ENCODE measurements at places on chromosomes 2 and 18.

DNA sequence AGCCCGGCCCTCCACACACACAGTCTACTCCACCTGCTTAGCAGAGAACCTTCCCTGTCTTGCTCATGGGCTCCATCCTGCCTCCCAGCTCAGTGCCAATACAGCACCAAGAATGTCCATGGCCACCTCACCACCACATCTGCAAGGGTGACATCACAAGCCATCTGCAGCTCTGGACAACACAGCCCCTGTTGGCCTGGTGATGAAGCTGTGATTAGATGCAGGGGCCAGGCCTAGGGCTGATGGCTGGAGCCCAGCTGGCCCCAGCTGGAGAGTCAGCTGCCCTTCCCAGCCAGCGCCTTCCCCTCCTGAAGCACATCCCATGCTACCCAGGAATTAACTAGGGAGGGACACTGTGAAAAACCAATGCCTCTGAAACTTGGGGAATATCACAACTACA lies 91.1 kb downstream of the TTC32 start:
- no peak for DNase-seq

DNA sequence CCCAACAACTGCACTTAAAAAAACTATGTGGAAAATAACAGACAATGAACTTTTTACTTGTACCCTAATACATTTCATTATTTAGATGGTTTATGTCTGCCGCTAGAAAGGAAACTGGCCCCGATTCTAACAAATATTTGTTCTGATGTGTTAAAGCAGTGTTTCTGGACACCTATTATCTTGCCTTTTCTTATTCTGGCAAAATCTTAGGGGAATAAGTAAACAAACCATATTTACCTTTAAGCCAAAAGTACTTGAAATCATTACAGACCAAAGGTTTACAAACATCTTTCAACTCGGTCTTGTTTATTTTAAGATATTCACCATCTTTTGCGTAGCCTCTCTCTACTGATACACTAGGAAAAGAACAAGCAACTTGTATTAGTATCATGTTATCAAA lies 11.8 kb upstream of the DLX1 start:
- no peak for DNase-seq

DNA sequence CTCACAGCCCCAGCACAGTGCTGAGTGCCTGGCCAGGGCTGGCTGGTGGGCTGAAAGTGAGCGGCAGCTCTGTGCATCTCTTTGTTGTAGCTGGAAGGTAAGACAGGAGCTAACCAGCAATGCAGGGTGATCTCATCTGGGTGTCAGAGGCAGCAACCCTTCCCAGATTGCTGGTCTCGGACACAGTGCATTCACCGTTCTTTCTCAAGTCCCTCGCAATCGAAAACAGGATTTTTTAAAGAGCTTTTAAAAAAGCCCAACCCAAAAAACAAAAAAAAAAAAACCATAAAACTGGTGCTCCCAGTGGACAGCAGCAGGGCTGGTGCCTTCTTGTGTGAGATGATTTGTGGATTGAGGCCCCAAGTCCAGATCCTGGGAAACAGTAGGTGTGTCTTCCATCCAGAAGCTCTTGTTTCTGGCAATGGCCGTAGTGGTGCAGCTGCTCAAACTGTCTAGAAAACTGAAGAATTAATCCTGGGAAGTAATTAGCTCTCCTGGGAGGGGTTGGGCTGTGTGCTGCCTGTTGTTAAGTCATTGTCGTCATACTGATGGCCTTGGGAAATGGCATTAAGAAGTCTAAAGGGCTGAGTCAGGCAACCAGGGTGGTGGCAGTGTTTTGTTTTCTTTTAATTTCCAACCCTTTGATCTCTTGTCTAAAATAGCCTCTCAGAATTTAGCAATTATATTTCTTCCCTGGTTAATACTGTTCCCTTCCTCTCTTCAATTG lies 156.7 kb downstream of the KLHL29 start:
- DNase-seq: no peak

- DNase-seq: no peak
These were observed 50.9 kb upstream of the CD226 start for GRCh38 chr18:69998523-69998987.

GRCh38 chr18:61972389-61973264 lies 79.8 kb upstream of the RNF152 start:
- no peak for DNase-seq

GRCh38 chr2:160213511-160213910 lies 13.4 kb upstream of the ITGB6 start:
- DNase-seq: no peak

GRCh38 chr2:23622966-23623675 lies 238.1 kb downstream of the KLHL29 start:
- no peak for DNase-seq

GRCh38 chr2:158773121-158773520 lies 22.0 kb upstream of the DAPL1 start:
- peak; percentile 89 for DNase-seq

GRCh38 chr2:17615728-17616351 lies 75.3 kb downstream of the VSNL1 start:
- DNase-seq: no peak

GRCh38 chr2:62459106-62459505 lies 46.9 kb downstream of the TMEM17 start:
- DNase-seq: no peak

- no peak for DNase-seq
These were observed 2.3 kb downstream of the TMEM182 start for GRCh38 chr2:102764083-102764482.

DNA sequence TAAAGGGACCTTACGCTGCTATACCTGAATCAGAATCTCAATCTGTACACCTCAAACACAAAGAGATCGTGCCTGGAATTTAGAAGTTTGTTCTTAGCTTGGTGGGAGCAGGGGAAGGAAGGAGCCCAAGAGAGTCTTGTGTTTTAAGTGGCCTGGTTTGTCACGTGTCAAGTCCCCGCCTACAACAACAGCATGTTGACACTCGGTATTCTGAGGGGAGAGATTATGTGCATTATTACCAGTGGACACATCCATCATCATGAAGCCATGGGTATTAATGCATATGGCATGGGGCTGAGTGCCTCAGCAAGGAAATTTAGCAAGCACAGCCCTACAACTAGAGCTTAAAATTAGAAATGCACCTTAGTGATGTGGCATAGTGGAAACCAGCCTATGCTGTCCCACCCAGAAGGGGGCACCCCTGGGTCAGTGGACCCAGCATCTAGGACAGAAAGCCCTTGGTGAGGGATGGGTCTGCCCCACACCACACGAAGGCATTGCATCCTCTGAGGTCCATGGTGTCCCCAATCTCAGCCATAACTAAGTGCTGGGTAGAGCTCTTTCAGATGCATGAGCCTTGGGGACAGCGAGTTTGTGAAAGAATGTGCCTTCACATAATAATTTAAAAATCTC lies 138.7 kb downstream of the MGAT5 start:
- DNase-seq: no peak

- peak; percentile 75 for DNase-seq
These were observed 53.3 kb upstream of the B3GNT7 start for GRCh38 chr2:231342061-231342711.

DNA sequence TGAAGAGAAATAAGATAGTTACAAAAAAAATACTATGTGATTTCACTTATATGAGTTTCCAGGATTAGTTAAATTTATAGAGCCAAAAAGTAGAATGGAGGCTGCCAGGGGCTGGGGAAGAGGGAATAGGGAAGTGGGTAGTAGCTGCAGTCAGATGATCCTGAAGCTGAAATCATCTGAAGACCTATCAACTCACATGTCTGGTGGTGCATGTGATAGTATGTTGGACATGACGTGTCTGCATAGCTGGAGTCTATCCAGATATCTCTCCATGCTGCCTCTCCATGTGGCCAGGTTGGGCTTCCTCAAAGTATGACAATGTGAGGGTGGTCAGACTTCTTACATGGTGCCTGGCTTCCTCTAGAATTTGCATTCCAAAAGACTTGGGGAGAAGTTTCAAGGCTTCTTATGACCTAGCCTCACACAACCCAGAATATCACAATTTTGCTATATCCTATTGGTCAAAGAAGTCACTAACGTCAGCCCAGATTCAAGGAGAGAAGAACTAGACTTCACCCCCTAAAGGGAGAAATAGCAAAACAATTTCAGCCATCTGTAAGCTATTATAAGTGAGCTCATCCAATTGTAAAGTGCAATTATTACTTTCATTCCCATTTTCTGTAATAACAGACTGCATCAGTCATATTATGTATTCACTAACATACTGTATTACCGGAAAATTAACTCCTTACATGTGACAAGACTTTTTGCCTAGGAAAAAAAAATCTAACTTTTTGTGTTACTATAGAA lies 14.0 kb upstream of the ZNF396 start:
- no peak for DNase-seq

GRCh38 chr2:117502121-117502520 lies 312.4 kb upstream of the DDX18 start:
- no peak for DNase-seq

- DNase-seq: no peak
These were observed 7.8 kb upstream of the LRRTM1 start for GRCh38 chr2:80312282-80312839.

DNA sequence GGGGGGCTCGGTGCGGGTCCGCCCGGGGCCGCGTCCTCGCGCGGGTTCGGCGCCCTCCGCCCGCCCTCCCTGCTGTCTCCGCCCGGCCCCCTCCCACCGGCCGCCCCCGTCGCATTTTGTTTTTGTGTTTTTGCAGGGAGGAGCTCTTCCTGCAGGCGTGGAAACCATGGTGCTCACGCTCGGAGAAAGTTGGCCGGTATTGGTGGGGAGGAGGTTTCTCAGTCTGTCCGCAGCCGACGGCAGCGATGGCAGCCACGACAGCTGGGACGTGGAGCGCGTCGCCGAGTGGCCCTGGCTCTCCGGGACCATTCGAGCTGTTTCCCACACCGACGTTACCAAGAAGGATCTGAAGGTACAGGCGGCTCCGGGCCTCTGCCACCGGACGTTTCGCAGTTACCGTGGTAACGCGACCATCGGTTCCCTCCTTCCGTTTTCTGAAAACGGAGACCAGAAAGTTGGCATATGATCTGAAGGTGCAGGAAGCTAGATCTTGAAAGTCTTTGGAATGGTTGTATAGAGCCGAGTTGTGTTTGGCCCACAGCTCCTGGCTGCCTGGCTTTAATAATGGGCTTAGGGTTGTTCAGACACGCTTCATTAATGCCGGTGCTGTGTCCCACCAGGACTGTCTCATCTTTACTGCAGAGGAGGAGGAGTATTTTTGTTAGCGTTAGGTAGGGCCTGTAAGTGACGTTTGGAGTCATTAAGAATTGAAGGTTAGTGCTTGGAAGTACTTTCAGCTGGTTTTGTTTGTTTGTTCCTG lies 891 bp downstream of the KDM3A start:
- peak; percentile 81 for DNase-seq

- DNase-seq: peak; percentile 46
These were observed 1.8 kb downstream of the CCDC85A start for GRCh38 chr2:56185582-56186046.

DNA sequence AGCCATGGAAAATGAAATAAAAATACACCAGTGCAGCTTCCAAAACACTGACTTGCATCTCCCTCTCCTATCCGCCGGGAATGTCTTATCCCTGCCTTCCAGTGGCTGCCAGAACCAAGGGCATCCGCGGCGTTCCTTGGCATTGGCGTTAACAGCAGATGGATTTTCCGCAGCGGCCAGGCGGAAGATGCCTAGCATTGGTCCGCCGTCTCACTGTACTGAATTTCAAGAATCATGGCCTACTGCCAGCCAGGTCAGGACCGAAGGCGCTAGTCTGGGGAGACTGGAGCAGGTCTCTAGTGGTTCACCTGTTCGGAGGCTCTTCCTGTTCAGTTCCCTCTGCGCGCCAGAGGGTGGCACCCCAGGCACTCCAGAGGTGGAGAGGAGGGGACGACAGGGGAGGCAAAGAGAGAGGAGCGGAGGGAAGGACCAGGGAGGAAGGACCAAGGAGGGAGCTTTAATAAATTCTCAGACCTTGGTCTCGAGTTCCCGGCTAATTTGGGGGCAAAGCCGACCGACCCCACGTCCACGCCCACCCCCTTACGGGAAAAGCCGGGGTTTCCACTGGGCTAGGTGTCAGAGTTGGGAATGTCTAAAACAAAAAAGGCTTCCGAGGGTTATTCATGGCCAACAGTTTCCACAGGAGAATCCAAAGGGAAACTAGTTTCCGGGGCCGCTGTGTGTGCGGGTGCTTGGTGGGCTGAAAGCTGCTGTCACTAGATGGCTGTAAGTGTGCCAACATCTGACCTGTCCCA lies 3.7 kb upstream of the BCL2L11 start:
- peak; percentile 79 for DNase-seq

- DNase-seq: no peak
These were observed 72.7 kb downstream of the LAMA3 start for GRCh38 chr18:23761941-23762340.

DNA sequence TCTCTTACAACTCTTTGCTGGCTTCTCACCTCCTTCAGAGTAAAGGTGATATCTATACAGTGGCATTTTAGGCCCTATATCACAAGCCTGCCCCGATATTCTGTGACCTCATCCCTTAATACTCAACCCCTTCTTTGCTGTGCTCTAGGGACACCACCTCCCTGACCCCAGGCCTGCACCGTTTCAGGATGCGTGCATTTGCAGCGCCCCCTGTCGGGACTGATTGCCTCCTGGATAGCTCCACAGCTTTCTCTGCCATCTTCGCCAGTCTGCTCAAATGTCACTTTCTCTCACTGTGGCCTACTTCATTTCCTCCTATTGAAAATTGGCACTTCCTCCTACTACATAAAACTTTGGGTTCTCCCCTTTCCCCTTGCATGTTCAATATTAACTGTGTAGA lies 289.6 kb downstream of the SOCS6 start:
- DNase-seq: no peak

GRCh38 chr2:219460424-219460926 lies 25.8 kb downstream of the SPEG start:
- peak; percentile 96 for DNase-seq

DNA sequence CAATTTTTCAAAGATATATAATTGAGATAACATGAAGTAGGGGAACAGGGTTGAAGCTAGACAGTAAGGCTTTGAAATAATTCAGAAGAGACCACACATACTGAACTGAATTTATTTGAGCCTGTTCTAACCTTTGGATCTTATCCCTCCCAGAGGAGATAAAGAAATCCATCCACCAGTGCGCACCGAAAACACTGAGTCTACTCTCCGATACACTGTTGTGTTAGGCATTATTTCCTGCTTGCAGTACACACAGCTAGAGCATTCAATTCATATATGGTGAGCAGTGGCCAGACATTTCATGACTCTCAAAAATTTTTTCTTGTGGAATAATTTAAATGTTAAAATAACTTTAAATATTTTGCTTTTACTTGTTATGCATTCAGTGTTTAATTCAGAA lies 342.7 kb downstream of the GPD2 start:
- DNase-seq: no peak

- DNase-seq: no peak
These were observed 17.8 kb downstream of the SERPINB13 start for GRCh38 chr18:63604791-63605567.
